ENCODE measurements at places on chromosomes 13 and 19. TPM values are rescaled to one million over a fixed set of nuclear protein-coding genes. Genes with fewer than 3 reads are reported as not detected.

The MYO1F gene
- total RNA-seq, result under 0.01 TPM

DNA sequence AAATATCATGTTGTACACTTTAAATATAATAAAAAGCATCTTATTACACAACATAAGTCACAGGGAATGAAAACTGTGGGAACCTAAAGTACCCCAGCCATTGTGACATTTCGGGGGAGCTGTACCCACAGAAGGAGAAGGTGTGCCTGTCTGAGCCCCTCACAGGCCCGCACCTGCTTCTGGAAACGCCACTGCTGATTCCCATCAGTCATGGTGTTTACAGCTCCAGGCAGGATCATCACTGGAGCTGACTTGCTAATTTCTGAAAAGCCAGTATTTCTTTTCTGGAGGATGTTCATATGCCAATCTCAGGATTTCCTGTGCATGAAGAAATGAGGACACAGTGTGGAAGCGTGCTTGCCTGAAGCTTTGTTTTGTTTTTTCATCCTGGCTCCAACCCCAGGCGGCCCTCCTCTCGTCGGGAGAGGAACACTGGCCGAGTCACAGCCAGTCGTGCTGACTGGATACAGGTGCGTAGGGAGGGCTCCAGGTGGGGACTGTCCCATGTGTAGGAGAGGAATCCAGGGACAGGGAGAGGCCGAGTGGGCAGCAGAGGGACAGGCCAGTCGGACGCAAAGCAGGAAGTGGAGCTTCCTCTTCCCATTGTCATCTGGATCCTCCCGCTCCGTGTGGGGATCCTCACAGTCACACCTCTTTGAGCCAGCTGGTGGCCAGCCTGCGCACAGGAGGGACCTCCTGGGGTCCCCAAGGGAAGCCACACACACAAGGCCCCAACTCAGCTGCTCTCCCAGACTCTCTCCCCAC is 4.2 kb upstream of the ATP12A start:
- no peak for DNase-seq

DNA sequence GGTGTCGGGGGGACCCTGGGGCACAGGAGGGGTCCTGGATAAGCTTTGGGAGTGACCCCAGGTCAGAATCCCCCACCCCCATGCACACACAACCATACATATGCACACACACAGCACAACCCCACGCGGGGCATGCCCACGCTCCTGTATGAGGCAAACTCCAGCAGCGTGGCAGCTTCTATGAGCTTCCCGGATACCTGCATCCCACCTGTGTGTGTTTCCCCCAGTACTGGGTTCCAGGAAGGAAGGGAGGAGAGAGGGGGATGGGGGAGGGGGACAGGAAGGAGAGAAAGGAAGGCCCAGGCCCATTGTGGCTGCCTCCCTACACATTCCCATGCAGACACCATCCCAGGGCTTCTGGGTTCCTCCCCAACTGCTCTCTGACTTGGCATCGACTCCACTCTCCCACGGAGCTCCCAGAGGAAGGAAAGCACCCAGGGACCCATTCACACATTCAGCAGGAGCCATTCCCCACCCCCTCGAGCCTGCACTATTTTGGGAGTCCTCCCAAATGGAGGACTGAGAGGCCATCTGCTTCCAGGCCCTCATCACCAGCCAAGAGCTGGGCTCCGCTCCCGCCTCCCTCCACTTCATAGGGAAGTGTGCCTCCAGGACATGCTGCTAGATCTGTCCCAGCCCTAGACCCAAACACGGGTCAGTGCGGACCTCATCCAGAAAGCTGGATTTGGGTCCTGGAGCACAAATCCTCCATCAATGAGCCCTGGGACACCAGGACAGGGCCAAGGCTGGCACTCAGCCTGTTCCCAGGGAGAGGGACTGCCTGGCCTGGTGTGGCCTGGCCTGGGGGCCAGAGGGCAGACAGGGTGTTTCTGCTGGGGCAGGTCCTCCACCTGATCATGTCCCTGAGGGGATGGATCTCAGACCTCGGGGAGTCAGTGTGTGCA is 13.2 kb downstream of the PRR36 start:
- DNase-seq, result peak; percentile 85

DNA sequence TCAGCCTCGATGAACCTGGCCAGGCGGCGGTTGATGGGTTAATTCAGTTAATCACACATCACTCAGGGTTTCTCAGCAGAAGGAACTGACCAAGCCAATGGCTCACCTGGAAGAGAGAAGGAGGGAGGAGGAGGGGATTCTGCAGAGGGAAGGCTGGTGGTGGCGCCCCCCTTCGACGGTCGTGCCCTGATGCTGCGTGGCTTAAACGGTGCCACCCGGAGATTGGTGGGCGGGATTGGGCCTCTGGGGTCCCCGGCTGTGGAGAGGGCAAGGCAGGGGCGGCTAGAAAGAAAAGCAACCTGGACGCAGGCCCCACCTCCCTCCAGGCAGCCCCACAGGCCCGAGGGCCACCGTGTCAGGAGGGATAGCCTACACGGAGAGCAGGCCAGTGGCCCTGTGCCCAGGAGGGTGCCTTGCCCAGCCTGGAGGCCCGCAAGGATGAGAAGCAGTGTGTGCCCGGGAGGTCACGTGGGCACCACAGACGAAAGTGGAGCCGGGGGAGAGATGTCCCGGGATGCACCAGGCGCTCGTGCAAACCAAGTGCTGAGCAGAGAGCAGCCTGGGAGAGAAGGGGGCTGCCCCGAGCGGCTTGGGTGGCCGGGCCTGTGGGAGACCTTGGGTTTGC is 16.0 kb downstream of the CSNK1G2 start:
- DNase-seq, result no peak

The CAPN12 gene
- total RNA-seq, result not detected

All from osteoblast (primary cell).